ENCODE measurements at places on chromosomes 13 and 19.

GRCh38 chr19:29389495-29389894 is 136.3 kb upstream of the VSTM2B start:
- no peak for DNase-seq

GRCh38 chr13:37313372-37313771 is 207.9 kb upstream of the CSNK1A1L start:
- no peak for DNase-seq

DNA sequence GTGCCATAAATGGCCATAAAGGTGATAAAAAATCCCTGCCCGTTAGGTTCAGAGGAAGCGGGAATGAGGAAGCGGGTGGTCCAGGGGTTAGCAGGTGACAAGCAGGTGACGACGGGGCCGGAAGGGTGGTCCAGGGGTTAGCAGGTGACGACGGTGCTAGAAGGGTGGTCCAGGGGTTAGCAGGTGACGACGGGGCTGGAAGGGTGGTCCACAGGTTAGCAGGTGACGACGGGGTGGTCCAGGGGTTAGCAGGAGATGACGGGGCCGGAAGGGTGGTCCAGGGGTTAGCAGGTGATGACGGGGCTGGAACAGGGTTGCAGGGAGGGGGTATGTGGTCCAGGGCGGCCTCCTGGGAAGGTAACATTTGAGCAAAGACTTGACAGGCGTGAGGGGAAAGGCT is 6.3 kb downstream of the PRSS57 start:
- DNase-seq: no peak

GRCh38 chr13:42409075-42409474 is 137.1 kb downstream of the AKAP11 start:
- no peak for DNase-seq

GRCh38 chr13:23386533-23386932 is 47.0 kb downstream of the SACS start:
- no peak for DNase-seq

- DNase-seq: peak; percentile 52
Observed at GRCh38 chr19:15264061-15264932, 32.0 kb upstream of the EPHX3 start.

- no peak for DNase-seq
Observed at GRCh38 chr13:91652404-91653301, 254.2 kb downstream of the GPC5 start.

DNA sequence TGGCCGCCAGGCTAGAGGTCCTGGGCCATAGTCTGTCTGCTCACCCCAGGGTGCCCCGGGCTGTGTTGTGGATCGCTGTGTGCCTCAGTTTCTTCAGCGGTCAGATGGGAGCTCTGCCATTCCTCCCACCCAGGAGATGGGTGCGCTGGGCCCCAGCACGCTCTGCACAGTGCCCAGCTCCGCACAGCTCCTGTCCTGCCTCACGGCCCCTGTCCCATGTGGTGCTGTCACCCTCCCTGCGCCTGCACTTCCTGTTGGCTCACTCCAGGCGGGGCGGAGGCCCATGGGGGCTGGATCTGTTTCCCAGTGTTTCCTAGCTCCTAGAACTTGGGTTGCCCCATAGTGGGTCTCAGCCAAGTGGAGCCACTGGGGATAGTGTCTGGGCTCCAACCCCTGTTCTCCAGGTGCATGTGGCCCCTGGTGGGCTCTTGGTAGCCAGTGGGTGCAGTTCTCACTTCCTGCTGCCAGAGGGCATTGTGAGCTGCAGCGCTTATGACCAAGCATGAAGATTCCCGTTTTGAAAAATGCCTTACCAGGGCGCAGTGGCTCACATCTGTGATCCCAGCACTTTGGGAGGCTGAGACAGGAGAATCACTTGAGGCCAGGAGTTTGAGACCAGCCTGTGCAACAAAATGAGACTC is 69.8 kb downstream of the KDM4B start:
- peak; percentile 59 for DNase-seq

GRCh38 chr13:79241697-79242096 is 164.4 kb downstream of the RBM26 start:
- no peak for DNase-seq

DNA sequence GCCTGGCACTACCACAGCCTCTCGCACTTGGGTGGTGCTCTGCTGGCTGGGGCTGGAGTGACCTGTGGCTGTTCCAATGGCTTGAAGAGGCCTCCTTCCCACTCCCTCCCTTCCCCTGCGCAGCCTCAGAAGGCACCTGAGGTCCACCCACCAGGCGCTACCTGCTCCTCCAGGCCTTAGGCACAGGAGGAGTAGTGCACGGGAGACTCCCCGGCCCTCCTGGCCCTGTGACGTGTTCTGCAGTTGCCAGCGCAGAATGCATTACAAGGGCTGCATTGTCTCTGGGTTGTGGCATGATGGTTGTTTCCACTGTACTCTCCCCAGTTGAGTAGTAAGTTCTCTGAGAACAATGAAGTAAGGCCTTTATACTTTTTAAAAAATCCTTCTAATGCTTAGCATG is 128.6 kb downstream of the TEX29 start:
- no peak for DNase-seq

DNA sequence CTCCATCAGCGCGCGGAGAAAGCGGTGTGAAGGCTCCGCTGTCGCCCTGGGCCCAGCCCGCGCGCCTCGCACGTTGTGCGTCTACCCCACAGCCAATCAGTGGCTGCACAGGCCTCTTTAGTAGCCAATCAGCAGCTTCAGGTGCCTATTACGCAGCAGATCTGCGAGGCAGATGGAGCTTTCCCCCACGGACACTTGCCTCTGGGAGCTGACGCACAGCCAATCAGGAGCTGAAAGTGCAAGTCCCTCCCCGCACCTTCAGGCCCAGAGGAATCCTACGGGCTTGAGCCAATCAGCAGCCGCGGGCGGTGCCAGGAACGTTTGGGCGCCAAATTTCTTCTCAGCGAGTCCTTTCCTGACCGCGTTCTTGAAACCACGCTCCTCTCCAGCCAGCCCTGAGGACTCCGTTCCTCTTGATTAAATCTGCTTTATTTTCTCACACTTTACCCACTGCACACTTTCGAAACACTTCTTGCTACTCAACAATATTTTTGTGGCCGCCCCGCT is 39.9 kb downstream of the SIGLEC7 start:
- DNase-seq: no peak

GRCh38 chr13:65275838-65276630 is 1954.1 kb downstream of the PCDH9 start:
- no peak for DNase-seq

- DNase-seq: no peak
Observed at GRCh38 chr19:10544753-10545251, 1.1 kb downstream of the ATG4D start.

DNA sequence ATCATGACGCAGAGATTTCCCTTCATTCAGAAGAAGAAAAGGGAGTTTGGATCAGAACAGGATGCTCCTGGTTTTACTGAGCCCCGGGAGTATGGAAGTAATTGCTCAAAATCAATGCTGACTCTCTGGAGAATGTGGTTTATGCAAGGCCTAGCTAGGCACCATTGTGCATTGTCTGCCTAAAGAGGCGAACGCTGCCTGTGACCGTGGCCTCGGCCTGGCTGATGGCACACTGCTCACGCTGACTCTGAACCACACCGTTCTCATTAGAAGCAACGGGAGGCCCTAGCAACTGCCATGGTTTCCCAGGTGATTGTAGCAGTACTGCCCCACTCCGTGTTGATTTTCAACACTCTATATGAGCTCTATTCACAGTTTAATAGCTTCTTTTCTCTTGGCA is 41.7 kb upstream of the UBL3 start:
- DNase-seq: no peak

DNA sequence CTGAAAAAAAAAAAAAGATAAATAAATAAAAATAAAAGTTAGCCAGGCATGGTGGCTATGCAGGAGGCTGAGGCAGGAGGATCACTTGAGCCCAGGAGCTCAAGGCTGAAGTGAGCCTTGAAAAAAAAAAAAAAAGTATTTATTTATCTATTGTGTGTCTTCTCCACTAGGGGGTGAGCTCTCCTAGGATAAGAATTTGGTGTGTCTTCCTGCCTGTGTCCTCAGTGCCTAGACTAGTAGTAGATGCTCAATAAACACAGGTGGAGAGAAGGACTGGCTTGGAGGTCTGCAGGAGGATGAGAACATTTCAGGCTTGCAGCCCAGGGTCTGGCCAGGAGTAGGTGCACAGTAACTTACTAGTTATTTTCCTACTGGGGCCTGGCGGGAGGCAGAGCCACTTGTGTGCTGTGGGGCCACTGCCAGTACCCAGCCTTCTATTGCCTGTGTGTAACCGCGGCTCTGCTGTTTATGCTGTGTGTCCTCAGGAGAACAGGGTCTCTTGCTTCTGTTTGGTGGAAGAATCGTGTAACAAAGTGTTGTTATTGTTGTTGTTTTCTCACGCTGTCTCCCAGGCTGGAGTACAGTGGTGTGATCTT is 5.4 kb downstream of the LMTK3 start:
- no peak for DNase-seq

GRCh38 chr19:41967054-41967783 is 8.1 kb upstream of the RABAC1 start:
- DNase-seq: no peak

GRCh38 chr13:39450176-39450575 is 152.8 kb downstream of the LHFPL6 start:
- DNase-seq: no peak

GRCh38 chr13:69450245-69450644 is 657.4 kb upstream of the ATXN8OS start:
- peak; percentile 90 for DNase-seq

GRCh38 chr19:10235003-10235402 is 3.9 kb upstream of the S1PR2 start:
- DNase-seq: no peak

GRCh38 chr13:110334256-110334655 is 27.2 kb downstream of the COL4A2 start:
- no peak for DNase-seq

All from NCI-H524 (cell line).